ENCODE measurements at places on chromosomes 5 and 9. TPM values are rescaled to one million over a fixed set of nuclear protein-coding genes. Genes with fewer than 3 reads are reported as not detected.

- DNase-seq: peak; percentile 82
Measured at GRCh38 chr5:179355976-179356974, 11.0 kb upstream of the ADAMTS2 start.

GRCh38 chr9:36288070-36288469 is 29.8 kb upstream of the GNE start:
- DNase-seq: no peak

- no peak for DNase-seq
Measured at GRCh38 chr5:165834891-165835290, 2329.5 kb downstream of the MAT2B start.

- DNase-seq: peak; percentile 45
Measured at GRCh38 chr9:88990041-88990728, 1.1 kb upstream of the S1PR3 start.

- DNase-seq: no peak
Measured at GRCh38 chr5:128674837-128675446, 136.9 kb upstream of the FBN2 start.

DNA sequence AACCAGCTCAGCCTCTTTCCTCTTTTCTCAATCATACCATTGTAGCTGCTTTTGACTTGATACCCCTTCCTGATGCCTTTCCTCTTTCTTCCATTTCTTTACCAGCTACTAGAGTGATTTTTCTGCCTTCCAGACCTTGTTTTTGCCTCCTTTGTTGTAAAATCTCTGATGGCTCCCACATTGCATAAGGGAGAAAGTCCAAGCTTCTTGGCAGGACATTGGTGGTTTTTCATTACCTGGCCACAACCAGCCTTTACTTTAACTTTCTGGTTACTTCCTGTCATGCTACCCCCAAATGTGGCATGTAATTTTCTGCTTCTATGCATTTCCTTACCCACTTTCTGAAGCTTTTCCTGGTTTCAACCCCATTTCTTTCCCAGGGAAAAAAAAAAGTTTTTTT is 452.5 kb downstream of the TMEM38B start:
- DNase-seq: no peak

FBN2 gene
- total RNA-seq: 875 TPM

CCDC180 gene
- 13.0 TPM for total RNA-seq

- no peak for DNase-seq
Measured at GRCh38 chr5:124887223-124887622, 140.8 kb upstream of the ZNF608 start.

GRCh38 chr9:95506678-95507463 is 9.9 kb downstream of the PTCH1 start:
- DNase-seq: peak; percentile 64

FOXD4L4 gene
- total RNA-seq: 1.9 TPM

CCDC183 gene
- not detected for total RNA-seq

SLC36A2 gene
- total RNA-seq: 1.7 TPM

GRCh38 chr9:114945616-114946412 is 15.4 kb upstream of the TNFSF8 start:
- DNase-seq: no peak

- no peak for DNase-seq
Measured at GRCh38 chr9:130276121-130276520, 10.6 kb downstream of the HMCN2 start.

- DNase-seq: no peak
Measured at GRCh38 chr5:156383510-156384265, 56.7 kb downstream of the SGCD start.

PLEKHG4B gene
- 3.1 TPM for total RNA-seq

DNA sequence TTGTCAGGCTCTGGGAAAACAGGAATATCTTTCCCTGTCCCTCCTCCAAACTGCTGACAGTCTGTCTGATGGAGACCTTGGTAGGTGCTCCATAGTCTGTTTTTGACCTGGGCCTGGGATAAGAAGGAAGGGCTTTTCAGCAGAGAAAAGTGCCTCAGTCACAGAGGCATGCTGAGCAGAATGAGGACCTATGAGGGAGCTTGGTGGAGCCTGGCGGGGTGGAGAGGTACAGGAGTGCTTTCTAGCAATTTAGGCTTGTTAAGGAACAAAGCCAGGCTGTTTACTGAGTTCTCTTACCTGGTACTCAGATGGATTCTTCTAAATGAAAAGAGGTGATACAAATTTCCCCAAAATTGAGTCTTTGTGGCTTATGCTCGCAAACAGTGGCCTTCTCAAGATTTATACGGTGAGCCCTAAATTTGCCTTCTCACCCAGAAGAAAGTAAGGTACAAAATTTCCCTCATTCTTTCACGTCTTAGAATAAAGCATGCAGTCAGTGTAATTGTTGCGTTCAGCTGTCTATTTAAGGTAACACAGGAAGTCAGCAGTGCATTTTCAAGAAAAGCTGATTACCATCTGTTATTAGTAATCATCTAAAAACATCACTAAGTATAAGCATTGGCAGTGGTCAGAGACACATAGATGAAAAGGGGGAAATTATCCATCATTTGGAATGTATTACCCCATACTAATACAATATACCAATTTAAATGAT is 28.6 kb upstream of the IL13 start:
- no peak for DNase-seq

- no peak for DNase-seq
Measured at GRCh38 chr5:59712836-59713497, 180.6 kb downstream of the PDE4D start.

DNA sequence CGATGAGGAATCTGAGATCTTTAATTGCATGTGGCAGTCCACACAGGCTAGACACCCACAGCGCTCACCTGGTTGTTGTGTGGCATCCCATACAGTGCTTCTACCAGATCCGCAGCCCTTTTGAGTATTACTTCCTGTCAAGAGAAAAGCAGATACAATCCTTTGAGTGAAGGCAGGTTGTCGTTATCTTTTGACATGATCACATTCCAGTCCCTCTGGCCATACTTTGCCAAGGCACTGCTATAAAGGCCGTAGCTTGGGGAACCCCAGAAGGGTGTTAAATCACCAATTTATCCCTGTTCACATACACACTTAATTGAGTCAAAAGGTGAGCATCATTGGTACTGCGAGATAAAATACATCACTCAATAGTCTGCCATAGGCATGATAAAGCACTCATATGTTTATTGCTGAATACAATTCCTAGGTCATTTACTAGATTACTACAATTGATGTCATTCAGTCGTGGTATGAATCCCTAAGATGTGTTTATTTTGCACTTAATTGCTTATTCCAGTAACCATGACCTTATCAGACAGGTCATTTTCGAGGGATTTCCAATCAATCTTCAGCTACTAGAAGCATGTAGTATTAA is 385.6 kb downstream of the EBF1 start:
- no peak for DNase-seq

DNA sequence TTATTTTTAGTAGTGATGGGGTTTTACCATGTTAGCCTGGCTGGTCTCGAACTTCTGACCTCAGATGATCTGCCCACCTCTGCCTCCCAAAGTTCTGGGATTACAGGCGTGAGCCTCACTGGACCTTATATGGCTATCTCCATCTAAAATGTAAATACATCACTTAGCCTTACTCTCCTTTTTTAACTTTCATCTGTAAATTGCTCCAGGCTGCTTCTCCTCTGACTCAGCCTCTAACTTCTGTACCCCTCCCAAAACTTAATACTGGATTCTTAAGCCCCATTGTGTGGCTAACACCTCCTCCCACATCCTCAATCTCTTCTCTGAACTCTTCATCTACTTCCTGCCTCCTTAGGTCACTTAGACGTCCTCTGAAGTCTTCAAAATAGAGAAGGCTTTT is 4.0 kb downstream of the SNX30 start:
- no peak for DNase-seq

CD180 gene
- total RNA-seq: 1.2 TPM

DNA sequence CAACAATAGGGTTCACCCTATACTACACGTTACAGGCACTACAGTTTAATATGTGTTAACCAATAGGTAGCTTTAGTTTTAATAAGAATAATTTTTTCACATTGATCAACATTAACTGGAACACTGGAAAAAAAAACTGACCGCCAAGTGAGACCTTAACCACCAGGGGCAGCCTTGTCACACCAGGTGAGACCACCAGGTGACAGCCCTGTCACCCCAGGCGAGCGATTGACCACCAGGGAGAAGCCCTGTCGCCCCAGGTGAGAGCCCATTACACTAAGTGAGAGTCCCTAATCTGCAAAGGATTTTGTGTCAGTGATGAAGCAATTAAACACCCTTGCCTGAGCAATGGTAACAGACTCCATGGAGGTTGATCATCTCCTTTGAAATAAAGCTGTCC is 75.4 kb upstream of the SYK start:
- DNase-seq: no peak

DNA sequence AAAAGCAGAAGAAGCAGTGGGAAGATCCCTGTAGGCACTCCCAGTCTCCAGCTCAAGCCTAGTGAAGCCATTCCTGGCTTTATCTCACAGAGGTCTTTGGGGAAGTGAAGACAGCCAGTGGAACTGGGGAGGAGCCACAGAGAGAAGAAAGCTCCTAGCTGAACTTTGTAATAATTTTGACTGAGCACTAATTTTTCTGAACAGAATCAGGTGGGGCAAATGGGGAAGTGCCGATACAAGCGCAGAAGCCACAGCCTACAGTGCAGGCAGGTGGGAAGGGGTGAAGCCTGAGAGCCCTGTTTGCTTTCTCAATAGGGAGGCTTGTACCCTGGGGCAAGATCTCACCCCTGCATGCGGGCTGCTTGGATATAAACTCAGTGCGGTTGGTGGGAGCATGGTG is 48.4 kb upstream of the SNAPC3 start:
- no peak for DNase-seq

DNA sequence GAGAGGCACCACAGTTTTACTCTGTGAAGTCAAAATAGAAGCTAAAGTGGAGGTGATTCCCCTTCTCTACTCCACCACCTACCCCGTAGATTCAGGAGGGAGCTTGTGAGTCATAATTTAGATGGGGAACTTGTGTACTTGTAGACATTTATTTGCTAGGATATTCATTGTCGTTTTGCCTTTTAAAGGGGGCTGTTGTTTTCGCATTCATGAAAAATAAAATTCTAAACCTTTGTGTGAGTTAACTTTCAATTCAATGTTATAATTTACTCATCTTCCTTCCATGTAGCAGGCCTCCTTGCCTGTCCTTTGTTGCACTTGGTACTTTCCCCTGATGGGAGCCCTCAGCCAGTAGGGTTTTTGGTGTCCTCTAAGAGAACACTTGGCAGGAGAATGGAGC is 22.0 kb downstream of the SECISBP2 start:
- DNase-seq: no peak

DNA sequence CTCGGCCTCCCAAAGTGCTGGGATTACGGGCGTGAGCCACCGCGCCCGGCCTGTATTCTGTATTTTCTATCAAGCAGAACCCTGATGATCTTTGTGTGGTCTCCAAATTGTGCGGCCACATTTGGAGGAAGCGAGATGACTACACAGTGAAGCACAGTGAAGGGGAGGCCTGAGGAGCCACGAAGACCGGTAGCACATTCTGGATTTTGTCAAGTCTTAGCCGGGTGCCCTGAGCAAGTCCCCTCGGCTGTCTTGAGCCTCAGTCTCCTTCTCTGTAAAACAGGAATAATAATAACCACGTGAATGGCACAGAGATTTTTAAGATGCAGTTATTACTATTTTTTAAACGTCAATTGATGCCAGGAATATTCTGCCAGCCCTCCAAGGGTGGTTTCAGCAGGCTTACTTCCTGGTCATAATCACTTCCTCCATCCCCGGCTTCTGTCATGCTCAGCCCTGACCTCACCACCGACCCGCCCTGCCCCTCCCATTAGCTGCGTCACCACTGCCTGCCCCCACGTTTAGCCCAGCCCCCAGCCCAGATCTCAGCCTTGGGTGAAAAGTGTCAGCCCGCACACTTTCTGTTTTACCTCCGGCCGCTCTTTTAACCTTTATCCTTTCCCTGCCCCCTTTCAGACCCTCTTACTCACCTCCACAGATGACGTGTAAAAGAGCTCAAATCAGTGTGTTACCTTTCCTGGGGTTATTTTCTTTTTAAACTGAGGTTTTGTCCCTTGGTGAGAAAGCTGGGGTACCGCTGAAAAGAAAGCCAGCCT is 27.0 kb upstream of the ERGIC1 start:
- peak; percentile 85 for DNase-seq

ARHGEF28 gene
- 13.7 TPM for total RNA-seq

FAM221B gene
- 1.2 TPM for total RNA-seq

OR1J2 gene
- 1.2 TPM for total RNA-seq

CDH10 gene
- total RNA-seq: 2.2 TPM

DNA sequence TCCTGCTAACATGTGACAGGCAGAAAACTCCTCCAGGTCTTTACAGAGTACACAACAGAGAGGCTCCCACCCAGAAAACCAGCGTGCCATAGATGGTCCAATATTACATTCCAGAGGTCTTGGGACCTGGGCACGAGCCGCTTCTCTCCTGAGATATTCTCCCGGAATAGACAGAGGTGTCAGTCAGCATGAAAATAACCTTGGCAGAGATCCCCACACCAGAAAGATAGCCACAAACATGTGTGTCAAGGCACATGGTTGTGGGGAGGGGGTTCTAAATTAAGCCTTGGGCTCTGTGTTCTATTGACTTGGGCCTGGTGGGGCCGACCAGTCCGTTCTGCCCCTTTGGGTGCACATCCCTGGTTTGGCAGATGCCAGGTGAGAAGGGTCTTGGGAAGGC is 78.4 kb downstream of the BOD1 start:
- no peak for DNase-seq

DNA sequence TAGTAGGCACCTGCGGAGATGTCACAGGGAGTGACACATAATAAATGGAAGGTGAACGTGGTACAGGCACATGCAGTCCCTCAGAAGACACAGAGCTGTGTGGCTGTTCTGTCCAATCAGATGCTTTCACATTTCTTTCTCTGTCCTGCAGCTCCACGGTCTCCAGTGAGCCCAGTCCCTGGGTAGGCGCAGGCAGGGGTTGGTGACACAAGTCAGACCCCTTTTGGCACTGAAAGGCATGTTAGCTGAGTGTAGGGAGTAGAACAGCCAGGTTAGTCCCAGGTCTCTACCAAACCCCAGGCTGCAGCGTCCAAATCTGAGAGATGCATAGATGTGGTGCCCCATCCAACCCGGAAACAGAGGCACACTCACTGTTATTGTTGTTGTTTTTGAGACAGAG is 2.8 kb downstream of the SLC31A2 start:
- no peak for DNase-seq

- no peak for DNase-seq
Measured at GRCh38 chr5:103271570-103272289, 13.2 kb downstream of the MACIR start.

DNA sequence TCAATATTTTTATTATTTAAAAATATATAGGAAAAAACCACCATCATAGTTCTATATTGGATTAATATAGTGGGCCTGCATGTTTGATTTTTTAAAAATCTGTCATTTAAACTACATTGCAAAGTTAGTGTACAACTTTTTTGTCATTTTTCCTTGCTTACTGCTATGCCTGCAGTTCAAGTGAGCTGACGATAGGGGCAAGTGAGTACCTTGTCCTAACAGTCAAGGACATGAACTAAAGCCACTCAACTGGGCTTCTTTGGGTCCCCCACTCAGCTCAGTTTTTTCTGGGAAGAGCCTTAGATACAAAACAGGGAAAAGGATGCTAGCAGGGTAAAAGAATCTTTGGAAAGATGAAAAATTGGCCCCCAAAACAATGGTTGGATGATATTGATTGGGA is 269.9 kb downstream of the MAN2A1 start:
- DNase-seq: no peak

TCF7 gene
- total RNA-seq: 0.96 TPM

CD274 gene
- total RNA-seq: 4.6 TPM

NDUFA8 gene
- total RNA-seq: 11.6 TPM

GRCh38 chr5:5726401-5726800 is 303.9 kb downstream of the ICE1 start:
- DNase-seq: no peak

All from umbilical cord (tissue), 2 donors.